Hippocampal formation (tissue), 2 donors: ENCODE measurements at places on chromosomes 4 and X.

DNA sequence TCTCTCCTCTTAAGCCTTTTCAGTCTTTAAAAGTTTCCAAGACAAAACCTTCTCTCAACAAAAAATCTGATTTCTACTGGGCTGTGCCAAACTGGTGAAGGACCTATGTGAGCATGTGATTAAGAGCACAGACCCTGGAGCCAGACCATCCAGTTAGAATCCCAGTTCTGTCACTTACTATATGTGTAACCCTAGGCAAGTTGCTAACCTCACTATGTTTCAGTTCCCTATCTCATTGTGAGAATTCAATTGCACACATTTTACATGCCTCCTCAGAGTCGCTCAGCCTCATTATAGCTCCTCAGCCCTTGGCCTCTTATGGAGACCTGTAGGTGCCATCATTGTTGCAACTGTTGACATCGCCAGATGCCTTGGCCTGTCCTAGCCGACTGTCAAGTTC is 54.1 kb upstream of the VEGFD start:
- no peak for DNase-seq

DNA sequence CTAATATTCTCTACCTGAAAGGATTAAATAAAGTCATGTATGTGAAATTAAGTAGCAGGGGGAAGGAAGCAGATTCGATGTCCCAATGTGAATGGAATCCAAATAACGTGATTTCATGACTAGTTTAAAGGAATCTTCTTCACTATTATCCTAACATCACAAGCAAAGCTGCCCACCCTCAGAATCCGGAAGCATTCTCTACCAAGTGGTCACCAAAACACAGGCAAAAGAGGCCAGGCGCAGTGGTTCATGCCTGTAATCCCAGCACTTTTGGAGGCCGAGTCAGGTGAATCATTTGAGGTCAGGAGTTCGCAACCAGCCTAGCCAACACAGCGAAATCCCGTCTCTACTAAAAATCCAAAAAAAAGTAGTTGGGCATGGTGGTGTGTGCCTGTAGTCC is 212.9 kb downstream of the LDB2 start:
- DNase-seq = no peak

GRCh38 chr4:7653510-7654369 is 219.0 kb upstream of the PSAPL1 start:
- peak; percentile 47 for DNase-seq

DNA sequence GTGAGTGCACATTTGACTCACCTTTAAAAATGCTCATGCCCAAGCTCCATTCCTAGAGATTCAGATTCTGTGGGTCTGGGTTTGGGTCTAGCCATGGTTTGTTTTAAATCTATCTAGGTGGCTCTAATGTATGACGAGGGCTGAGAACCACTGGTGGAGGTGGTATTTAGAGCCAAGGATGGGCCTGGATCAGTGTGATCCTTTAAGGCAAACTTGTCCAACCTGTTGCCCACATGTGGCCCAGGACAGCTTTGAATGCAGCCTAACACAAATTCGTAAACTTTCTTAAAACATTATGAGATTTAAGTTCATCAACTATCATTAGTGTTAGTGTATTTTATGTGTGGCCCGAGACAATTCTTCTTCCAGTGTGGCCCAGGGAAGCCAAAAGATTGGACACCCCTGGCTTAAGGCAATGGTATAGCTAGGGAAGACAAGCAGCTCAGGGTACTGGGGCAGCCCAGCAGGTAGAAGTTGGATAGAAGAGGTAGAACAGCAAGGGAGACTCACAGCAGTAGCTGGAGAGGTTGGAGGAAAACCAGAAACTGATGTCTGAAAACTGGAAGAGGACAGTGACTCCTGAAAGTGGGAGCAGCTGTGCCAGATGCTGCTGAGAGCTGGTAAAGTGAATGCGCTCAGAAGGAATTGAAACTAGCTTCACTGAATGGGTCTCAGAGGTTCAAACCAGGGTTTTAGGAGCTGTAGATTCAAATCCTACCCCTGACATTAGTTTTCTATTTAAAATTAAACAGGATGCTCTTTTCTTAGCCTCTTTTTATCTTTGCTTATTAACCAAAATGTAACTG is 18.2 kb downstream of the ADD1 start:
- no peak for DNase-seq

- no peak for DNase-seq
These were observed 23.5 kb downstream of the NOA1 start for GRCh38 chr4:56953680-56954520.

GRCh38 chrX:133574716-133575115 is 159.4 kb upstream of the GPC4 start:
- no peak for DNase-seq

GRCh38 chr4:72209600-72209999 is 177.8 kb downstream of the NPFFR2 start:
- DNase-seq = no peak

DNA sequence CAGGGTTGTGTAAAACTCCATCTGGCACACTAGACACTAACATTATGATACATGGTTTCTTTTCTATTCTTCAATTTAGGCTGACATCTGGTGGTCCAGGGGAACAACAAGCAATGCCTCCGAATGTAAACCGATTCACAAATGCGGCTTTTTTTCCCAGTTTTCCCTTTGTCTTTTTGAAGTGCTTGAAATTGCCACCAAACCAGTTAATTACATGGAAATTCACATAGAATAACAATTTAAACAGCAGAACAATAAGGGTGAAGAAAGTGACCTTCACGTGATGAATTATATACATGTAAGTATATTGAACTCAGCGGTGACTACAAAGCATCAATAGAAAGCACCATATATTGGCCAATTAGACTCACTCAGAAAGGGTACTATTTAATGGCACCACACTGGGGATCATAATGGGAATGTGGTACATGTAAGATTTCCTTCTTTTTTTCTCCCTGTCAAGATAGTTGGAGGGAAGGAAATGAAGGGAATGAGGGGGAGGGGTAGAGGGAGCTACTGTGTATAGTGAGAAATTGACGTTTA is 103.9 kb downstream of the MMRN1 start:
- no peak for DNase-seq

GRCh38 chrX:25105221-25105620 is 89.5 kb upstream of the ARX start:
- DNase-seq = no peak

GRCh38 chr4:138790706-138791340 is 224.8 kb upstream of the NOCT start:
- no peak for DNase-seq

DNA sequence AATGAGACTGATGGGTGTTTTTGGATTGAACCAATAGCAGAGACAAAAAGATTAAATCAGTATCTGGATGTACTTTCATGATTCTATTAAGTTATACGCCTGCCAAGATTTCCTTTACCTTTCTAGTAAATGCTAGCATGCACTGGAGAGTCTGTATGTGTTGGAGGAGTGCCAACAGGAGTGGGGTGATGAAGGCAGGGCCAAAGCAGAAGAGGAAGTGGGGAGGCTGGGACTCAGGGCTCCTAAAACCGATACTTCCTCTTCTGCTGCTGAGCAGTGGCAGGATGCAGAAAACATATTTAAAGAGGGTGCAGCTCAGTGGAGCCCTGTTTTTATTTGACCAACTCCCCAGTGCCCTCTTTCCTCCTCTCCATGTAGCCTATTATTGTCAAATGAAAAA is 5.6 kb downstream of the CYSLTR1 start:
- peak; percentile 1 for DNase-seq
